ENCODE measurements at places on chromosomes 6 and 20.

GRCh38 chr20:58877976-58878360 lies 25.5 kb downstream of the GNAS start:
- no peak for DNase-seq

DNA sequence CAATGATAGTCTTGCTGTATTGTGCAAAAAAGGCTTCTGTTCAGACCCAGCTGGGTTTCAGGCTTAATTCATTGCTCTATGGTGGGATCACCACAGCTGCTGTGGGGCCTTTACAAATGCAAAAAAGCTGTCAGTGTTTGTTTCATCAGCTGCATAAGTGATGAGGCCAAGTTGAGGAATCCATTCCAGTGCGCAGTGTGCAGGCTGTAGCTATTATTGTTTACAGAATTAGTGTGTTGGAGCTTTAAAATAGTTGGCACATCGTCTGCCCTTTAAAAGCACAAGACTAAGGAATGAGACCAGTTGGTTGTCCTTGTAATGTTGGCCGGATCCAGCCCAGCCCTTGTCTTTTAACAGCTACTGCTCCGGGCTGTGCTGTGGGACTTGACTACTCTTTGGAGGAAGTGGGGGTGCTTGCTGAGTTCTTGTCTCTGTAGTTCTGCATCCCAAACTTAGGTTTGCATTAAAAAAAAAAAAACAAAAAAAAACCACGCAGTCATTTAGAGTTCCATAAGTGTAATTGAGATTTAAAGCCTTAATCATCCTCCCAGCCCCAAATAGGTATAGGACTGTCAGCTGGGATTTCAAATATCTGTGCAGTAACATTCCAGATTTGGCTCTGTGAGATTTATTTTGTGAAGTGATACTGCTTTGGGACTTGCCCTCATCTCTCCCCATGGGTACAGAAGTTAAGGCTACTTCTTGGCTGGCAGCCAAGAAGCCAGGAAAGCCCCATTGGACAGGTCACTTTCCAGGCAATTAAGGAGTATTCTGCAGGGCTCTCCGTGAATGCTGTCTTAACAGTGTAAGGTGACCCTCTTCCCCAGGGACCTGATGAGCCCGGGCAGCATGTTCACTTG lies 19.3 kb downstream of the JARID2 start:
- DNase-seq = no peak

GRCh38 chr6:116402108-116402937 lies 31.6 kb downstream of the DSE start:
- no peak for DNase-seq

- no peak for DNase-seq
Measured at GRCh38 chr6:26222571-26222970, 135.3 kb downstream of the HFE start.

DNA sequence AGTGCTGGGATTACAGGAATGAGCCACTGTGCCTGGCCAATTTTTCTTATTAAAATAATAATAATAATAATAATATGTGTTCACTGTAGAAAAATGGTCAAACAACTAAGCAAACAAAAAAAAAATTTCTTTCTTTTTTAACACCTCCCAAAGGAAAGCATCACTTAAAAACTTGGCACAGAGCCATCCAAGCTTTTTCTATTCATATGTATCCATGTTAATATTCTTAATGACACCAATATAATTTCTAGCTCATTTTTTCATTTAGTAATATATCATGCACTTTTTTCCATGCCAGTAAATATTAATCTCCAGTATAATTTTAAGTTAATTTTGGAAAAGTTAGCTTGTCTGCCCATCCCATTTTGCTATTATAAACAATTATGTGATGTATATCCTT lies 101.8 kb downstream of the MBOAT1 start:
- no peak for DNase-seq

GRCh38 chr6:56693246-56693607 lies 50.5 kb upstream of the DST start:
- peak; percentile 20 for DNase-seq

GRCh38 chr20:46040902-46041535 lies 12.0 kb downstream of the SLC12A5 start:
- no peak for DNase-seq

GRCh38 chr20:60261333-60261732 lies 303.1 kb downstream of the CDH26 start:
- DNase-seq = no peak

- no peak for DNase-seq
Measured at GRCh38 chr20:53004267-53004813, 32.2 kb downstream of the TSHZ2 start.

GRCh38 chr20:59958123-59958522 lies at the start of gene CDH26:
TSS of gene CDH26 (plus strand) at chr20:59958423. CDS start at chr20:59958727, 304 bp downstream.
- no peak for DNase-seq

GRCh38 chr20:8357703-8358102 lies 225.6 kb downstream of the PLCB1 start:
- DNase-seq = no peak

DNA sequence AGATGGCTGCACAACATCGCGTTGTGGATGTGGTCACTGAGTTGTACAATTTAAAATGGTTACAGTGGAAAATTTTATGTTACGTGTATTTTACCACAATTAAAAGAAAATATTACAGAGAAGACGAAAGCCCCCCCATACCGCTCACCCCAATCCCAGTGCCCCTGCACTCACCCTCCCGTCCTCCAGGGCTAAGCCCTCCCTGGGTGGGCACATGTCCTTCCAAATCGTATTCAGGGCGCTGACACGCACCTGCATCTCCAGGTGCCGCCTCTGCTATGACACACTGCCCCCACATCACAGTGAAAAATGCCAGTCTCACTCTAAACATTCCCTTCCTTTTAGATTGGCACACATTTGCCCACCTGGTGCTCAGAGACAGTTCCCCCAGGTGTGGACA lies 49.4 kb downstream of the PSMG4 start:
- DNase-seq = no peak

DNA sequence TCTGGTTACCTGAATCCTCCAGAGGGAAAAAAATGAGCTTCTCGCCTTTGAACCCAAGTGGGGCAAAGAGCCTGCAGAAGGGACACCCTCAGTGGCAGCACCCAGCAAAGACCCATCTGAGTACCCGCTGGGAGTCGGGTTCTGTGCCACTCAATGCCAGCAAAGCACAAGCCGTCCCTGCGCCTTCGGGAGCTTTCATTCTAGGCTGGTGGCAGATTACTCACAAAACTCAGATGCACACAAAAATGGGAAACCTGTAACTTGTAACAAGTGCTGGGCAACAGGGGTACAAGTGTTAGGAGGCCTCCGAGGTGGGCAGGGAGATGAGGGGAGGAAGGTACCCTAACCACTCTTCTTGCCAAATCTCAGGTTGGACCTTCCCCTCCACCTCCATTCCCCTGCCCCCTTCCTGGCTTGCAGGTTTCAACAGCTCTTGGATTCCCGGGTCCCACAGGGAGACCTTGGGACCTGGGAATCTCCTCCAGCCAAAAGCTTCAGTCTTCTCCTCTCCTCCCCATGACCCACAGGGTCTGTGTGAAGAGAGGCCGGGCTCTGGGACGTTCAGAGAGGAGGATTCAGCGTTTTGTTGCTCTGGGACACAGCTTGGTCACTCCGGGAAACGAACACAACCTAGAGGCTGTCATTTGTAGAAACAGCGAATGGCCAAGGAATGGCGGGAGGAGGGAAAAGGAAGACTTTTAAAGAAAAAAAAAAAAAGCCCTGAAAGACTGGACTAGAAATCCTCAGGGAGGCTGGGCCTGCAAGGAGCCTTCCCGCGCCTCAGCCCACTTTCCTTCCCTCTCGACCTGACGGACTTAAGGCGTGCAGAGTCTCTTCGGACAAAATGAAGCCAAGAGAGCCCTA lies 1.2 kb upstream of the PARD6B start:
- no peak for DNase-seq

DNA sequence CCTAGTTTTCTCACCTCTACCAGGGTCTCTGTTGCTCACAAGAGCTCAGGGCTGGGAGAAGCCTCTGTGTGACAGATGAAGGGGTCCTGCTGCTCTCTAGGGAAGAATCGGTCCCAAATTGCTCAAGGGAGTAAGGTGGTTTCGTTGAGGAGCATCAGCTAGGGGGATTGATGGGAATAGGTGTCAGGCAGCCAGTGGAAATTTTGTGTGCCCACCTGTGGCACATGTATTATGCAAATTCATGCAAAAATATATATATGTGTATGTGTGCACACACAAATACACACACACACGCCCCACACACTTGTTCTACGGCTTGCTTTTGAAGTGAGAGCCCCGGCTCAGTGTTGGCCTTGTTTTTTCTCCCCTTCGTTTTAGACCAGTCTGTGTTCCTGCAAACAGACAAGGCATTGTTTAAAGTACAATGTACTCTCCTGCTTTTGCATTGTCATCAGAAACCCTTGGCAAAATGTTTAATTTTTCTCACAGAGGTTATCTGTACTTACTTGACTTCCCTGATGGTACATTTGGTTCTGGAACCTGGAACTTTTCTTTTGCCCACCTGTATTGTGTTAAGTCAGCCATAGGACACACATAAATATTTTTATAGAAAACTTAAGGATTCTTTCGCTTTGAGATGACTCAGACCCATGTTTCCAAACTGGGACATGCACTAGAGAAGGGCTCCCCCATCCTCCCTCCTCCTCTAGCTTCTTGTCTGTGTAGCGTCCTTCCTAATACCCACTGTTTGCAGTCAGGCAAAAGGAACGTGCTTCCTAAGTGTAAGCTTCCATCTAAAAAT lies 26.7 kb downstream of the FOXO3 start:
- no peak for DNase-seq

- DNase-seq = no peak
Measured at GRCh38 chr6:134173366-134173725, 120.9 kb upstream of the SLC2A12 start.

DNA sequence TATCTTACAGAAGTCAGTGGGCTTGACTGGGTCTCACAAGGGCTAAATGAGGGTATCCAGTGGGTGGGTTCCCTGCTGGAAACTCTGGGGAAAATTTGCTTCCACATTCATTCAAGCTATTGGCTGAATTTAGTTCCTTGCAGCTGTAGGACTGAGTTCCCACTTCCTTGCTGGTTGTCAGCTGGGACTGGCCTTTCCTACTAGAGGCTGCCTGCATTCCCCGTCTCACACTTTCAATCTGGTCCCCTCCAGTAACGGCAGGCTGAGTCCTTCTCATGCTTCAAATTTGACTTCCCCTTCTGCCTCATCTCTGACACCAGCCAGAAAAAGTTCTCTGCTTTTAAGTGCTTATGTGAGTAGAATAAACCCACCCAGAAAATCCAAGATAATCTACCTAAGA lies 4.4 kb downstream of the CSNK2A1 start:
- no peak for DNase-seq

DNA sequence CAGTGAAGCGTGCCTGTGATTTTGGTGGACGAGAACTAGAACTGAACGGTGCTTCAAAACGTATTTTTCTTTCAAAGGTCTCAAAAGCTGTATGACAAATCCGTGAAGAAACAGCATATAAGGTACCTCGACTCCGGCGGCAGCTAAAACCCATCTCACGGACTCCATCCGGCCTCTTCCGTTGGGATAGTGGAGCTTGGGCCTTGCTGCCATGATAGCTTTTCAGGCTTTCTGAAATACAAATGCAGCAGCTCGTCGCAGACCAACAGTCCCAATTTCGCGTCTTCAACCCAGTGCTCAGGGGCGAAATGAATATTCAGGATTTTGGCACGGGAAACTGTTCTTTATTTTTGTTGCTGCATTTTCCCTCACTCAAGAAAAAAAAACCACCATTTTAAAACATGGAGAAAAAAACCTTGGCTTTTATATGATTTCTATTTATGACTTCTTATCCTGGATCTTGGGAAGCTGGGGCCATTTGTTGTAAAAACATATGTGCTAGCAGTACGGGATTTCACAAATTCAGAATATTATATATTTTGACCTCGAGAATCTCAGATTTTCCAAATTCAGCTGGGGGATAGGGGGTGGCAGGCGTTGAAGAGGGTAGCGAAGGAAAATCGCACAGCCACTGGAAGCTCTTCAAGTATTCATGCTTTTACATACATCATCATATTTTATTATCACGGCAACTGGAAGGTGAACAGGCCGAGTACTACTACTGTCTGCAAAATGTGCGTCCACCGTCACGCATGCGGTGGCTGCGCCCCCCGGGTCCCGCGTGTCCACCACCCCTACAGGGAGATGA lies 849 bp downstream of the GSTA4 start:
- peak; percentile 46 for DNase-seq

DNA sequence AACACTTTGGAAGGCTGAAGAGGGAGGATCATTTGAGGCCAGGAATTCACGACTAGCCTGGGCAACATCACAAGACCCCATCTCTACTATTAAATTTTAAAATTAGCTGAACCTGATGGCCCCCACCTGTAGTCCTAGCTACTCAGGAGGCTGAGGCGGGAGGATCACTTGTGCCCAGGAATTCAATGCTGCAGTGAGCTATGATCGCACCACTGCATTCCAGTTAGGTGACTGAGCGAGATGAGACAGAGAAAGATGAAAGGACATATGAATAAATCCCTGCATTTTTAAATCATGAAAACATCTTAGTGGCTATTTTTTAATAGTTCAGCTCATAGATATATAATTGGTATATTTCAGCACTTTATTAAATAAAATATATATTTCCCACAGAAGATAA lies 93.8 kb downstream of the GPR63 start:
- DNase-seq = no peak

DNA sequence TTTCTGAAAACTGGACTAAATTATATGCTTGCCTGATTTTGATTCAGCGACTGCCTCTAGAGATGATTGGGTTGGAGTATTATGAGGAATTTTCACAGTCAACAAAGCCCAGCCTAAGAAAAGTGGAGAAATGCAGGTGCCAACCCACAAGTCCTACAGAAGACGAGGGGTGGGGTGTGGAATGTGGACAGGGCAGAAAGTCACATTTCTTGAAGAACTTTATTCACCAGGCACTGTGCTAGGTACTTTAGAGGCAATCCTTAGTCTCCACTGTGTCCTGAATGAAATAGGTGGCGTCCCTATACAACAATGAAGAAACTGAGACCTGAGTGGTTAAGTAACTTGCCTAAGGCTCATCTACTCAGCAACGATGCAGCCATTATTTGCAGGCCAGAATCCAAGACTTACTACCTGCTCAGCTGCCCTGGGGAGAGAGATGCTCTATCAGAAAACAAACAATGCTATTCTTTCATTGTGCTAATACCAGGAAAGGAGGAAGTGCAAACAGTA lies 106.3 kb downstream of the RNF144B start:
- DNase-seq = no peak

- DNase-seq = no peak
Measured at GRCh38 chr6:14758421-14759081, 487.3 kb upstream of the JARID2 start.

DNA sequence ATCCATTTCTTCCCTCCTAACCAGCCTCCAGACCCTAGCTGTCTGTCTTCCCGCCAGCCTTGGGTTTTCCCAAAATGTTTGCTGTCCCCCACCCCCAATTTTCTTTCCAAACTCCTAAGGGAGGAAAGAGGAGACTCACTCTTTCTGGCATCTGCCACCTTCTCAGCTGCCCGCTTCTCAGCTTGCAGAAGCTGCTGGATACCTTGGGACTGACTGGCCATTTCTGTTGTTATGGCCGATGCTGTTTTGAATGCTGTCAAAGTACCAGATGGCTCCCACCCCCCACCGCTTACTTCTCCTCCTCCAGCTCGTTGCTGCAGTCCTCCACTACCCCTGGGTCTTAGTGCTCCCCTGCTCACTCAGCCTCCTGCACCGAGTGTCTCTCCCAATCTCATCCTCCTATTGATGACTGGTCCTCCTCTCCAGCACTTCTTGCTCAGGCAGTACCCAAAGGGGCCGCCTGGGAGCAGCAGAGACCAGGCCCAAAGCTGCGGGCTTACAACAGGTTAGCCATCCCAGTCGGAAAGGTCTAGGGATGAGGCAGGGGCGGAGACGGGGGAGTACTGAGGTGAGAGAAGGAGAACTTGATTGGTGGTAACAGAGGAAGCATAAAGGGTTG lies at the start of gene ATP6V1G2:
ATP6V1G2 (minus strand) TSS at position 270 of the 619 bp plus-strand sequence; CDS start at position 221, 49 bp downstream.
- peak; percentile 98 for DNase-seq

- no peak for DNase-seq
Measured at GRCh38 chr20:6744180-6744579, 23.3 kb upstream of the BMP2 start.

GRCh38 chr20:13396826-13397225 lies 175.8 kb downstream of the ISM1 start:
- no peak for DNase-seq
